ENCODE measurements at places on chromosomes 6 and 20. TPM values are rescaled to one million over a fixed set of nuclear protein-coding genes. Genes with fewer than 3 reads are reported as not detected.

- H3K36me3 ChIP-seq: no peaks in the 10 kb centered on the region
- DNase-seq: no peak
- no peak overlapping the region for H3K4me3 ChIP-seq
- H3K27me3 ChIP-seq: no peaks in the 10 kb centered on the region
These were observed 266.7 kb downstream of the CDH26 start for GRCh38 chr20:60224914-60225313.

GRCh38 chr20:37850724-37851355 lies 52.1 kb upstream of the VSTM2L start:
- H3K27me3 ChIP-seq: no peaks in the 10 kb centered on the region
- H3K4me1 ChIP-seq: no peaks in the 10 kb centered on the region
- H3K4me3 ChIP-seq: no peak overlapping the region
- no peak overlapping the region for H3K27ac ChIP-seq

SPTLC3 gene
- not detected for total RNA-seq

MRAP2 gene
- not detected for total RNA-seq

GSTA3 gene
- total RNA-seq: not detected

GNRH2 gene
- 2.5 TPM for total RNA-seq

ULBP3 gene
- 0.69 TPM for total RNA-seq

All from B cell (primary cell).